HCT116 (cell line): ENCODE measurements at places on chromosomes 1 and 21.

GRCh38 chr1:183774938-183775337 is 30.0 kb upstream of the RGL1 start:
- DNase-seq = no peak

DNA sequence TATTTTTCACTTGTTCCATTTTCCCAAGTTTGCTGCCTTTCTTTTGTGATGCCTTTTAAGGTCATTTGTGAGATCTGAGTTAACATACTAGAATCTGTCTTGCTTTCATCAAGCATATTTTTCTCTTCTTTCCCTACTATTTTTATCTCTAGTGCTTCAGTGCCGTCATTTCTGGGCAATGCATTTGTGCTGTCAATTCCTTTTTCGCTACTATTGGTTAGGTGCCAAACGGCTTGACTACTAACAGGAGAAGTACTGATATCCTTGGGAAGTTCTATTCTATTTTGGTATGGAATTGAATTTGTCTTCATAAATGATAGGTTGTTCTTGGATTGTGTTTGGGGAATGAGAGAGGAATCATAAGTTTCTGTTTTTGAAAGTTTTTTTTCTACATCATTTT is 42.2 kb downstream of the LRRC53 start:
- DNase-seq = no peak

GRCh38 chr21:44542716-44543115 is 2.7 kb upstream of the KRTAP10-1 start:
- peak; percentile 3 for DNase-seq

DNA sequence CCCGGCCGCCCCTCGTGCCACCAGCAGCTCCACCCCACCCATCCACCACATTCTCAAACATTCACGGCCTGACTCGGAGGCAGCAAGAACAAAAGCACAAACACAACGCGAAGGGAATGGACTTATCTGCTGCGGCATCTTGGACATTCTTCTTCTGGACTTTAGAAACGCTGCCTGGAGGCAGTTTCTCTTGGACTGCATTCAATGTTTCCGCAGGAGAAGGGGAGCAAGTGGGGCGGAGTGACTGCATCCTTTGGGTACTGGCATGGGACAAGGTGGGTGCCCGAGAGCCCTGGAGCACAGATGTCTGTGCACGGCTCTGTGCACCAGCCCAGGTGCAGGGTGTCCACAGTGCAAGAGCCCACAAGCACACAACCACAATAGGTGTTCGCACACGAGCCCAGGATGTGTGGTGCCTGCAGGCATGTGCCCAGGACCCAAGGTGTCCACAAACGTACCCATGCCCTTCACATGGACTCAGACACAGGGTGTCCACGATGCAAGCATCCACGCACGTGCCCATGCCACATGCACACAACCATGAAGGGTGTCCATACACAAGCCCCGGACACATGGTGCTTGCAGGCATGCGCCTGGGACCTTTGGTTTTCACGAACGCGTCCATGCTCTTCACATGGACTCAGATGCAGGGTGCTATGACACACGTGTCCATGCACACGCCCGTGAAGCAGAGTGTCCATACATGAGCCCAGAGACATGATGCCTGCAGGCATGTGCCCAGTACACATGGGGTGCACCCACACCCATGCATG is 53.6 kb downstream of the WNT9A start:
- no peak for DNase-seq

GRCh38 chr1:201149400-201149799 is 4.9 kb downstream of the TMEM9 start:
- peak; percentile 35 for DNase-seq

GRCh38 chr1:173048621-173049321 is 2.0 kb downstream of the TNFSF18 start:
- DNase-seq = no peak

DNA sequence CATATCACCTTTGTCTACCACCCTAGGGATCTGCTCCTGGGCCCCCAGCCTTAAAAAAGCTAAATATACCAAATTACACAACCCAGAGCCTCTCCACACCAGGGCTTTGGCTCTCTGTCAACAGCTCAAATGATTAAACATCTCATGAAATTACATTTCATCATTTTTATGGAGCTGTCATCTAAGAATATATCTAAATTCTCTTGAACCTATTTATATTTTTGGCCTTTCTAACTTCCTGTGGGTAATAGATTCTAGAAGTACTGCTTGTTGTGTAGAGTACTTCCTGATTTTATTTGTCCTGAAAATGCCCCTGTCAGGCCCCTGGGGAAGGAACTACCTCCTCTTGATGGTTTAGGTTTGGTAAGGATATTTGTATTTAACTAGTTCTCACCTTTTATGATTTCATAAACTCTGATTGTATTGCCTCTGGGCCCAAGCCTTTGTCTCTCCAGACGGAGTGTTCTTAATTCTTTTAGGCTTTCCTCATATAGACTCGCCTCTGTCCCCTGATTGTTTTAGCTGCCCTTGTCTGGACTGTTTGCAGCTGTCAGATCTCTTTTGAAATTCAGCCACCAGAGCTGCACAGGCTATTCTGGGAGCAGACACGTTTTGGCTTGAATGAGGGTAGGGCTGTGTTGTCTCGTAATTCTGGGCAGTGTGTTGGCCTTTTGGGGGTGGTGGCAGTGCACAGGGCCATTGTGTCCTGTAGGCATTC is 16.6 kb downstream of the MYOG start:
- no peak for DNase-seq

DNA sequence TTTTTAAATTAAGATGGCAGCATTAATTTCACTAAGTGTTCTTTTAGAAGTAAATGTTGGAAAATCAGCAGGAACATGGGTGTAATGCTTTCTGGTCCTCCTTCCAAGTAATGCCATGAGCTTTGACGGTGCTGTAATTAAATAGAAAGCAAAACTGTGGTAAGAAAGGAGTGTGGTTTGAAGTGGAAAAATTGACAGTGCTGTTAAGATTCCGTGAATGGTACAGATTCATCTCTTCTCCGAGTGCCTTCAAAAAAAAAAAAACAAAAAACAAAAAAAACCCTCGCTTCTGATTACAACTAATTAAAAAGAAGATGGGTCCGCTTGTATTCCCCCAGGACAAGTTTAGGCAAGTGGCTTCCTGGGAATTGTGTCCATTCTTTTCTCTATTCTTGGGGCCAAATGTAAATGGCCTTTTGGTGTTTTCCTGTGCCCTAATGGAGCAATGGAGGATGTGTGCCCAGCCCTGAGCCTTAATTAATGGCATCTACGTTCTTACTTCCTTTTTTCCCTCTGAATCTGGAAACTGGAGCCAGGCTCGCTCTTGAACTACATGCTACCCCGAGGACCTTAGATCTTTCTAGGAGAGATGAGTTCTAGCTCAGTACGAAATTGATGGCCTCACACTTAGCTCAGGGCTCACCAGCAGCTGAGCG is 5.1 kb downstream of the LMO4 start:
- no peak for DNase-seq

- DNase-seq = no peak
These were observed 14.5 kb upstream of the C4BPB start for GRCh38 chr1:207073906-207074820.

DNA sequence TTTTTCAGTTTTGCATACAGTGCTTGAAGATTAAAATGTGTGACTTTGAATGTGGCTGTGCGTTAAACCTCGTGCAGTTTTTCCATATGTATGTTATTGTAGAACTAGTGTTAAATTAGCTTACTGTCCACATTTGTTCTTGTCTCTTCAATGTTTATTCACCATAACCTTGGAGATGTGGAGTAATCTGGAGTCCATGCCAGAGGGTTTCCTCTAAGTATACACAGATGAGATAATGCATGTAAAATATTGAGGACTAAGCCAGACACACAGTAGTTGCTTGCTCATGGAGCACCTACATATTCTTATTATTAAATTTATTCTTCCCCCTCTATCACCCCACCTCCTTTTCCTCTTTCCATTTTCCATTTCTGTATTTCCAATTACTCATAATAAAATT is 7.7 kb upstream of the GIPC2 start:
- no peak for DNase-seq
